ENCODE measurements at places on chromosomes 4 and X.

- DNase-seq = no peak
These were observed 34.5 kb upstream of the PPM1K start for GRCh38 chr4:88318751-88319350.

DNA sequence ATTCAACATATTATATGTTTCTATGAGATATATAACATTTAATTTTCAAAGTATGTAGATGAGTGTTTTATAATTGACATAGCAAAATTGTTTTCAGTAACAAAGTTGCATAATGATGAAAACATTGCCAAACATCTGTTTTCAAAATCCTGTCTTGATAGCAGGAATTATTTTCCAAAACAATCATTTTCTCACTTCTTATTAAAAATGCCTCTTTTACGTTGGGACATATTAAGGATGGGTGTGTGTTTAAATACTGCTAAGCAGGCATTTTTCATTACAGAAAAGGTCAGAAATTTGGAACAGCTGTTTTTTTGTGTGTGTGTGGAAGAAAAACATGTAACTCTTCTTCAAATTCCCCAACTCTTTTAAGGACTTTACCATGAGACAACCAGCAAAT lies 452.0 kb downstream of the SPRY1 start:
- no peak for DNase-seq

- no peak for DNase-seq
These were observed 648 bp downstream of the GRK4 start for GRCh38 chr4:2963966-2964471.

- no peak for DNase-seq
These were observed 20.3 kb downstream of the HS3ST1 start for GRCh38 chr4:11408233-11408967.

- DNase-seq = no peak
These were observed 64.4 kb downstream of the EIF4E start for GRCh38 chr4:98864560-98864959.

- peak; percentile 33 for DNase-seq
These were observed 1.2 kb downstream of the CPEB2 start for GRCh38 chr4:15003401-15003890.

GRCh38 chr4:41715155-41715554 lies 33.4 kb downstream of the PHOX2B start:
- DNase-seq = no peak

GRCh38 chr4:107718351-107718965 lies 1.6 kb downstream of the PAPSS1 start:
- no peak for DNase-seq

GRCh38 chr4:84167093-84167492 lies 332.0 kb downstream of the NKX6-1 start:
- no peak for DNase-seq

GRCh38 chr4:13384055-13384454 lies 100.1 kb downstream of the RAB28 start:
- no peak for DNase-seq

DNA sequence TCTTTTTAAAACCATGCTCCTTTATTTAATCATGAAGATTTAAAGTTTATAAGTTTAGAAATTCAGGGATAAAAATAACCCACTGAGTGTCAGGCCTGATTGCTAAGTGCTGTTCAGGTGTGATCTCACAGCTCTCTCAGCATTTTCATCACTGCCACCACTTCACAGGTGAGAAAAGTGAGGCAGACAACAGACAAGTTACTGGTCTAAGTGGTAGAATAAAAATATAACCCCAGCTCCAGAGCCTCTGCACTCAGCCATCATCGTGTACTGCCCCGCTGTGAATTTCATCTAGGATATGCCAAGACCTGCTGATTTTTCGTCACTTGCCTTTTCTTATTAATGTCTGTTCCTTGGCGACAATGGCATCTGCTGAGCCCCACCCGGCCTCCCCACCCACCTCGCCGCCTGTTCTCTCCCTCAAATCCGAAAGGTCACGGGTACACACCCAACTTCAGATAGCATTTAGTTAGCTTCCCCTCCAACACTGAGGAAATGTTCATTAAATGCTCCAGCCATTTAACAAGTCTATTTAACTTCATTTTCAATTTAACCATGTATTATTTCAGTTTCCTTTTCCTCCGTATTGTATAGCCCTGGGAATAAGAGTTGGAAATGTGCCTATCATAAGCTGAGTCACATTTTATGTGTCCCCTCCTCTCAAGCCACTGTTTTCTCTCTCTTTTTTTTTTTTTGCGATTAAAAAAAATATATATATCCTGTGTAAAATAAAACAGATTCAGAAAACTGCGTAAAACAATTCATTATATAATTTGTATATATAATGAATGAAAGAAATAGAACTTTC lies 236.5 kb downstream of the CBR4 start:
- DNase-seq = no peak

- DNase-seq = no peak
These were observed 90.0 kb downstream of the SORBS2 start for GRCh38 chr4:185722029-185722316.

GRCh38 chrX:35104626-35105025 lies 162.0 kb downstream of the FAM47B start:
- DNase-seq = no peak

GRCh38 chr4:180150818-180151217 lies 2092.4 kb upstream of the TENM3 start:
- DNase-seq = no peak

- no peak for DNase-seq
These were observed 192.4 kb upstream of the AR start for GRCh38 chrX:67351411-67351810.

GRCh38 chr4:173243321-173243720 lies 74.7 kb downstream of the GALNT7 start:
- DNase-seq = no peak

- no peak for DNase-seq
These were observed 131.2 kb upstream of the STX18 start for GRCh38 chr4:4673070-4673469.

DNA sequence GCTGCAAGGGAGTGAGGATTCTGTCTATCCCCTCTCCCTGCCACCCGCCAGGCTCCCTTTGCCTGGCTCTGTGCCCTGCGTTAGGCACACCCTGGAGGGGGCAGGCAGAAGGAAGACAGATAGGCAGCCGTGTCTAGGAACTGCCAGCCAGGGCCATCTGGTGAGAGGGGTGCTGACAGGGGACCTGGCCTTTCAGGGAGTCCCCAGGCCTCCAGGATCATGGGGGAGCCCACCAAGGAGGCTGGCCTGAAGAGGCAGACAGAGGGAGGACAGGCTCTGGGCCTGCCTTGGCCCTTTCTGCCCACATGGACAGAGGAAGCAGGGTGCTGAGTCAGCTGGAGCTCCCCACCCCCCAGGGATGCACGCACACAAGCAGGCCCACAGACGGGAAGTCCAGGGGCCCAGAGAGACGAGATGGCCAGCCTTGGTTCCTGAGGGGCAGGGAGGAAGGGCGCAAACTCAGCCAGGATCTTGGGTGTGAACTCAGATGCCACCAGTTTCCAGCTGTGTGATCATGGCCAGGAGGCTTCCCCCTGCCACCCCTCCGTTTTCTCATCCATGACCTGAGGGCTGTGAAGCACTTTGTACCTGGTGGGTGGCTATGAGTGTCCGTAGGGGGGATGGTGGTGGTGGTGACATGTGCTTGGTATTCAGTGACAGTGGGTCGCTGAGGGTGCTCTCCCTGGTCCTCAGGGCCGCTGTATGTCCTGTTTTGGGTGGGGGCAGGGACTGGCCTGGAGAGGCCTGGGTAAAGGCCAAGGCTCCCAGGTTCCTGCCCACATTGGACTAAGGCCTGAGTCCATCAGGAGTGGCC lies 1.8 kb downstream of the SH3BP2 start:
- DNase-seq = no peak

- no peak for DNase-seq
These were observed 6.0 kb downstream of the NDST4 start for GRCh38 chr4:115107411-115107810.

- no peak for DNase-seq
These were observed 588.4 kb upstream of the FAM241A start for GRCh38 chr4:111556851-111557250.

GRCh38 chr4:23686169-23686897 lies 203.5 kb downstream of the PPARGC1A start:
- DNase-seq = no peak
